ENCODE measurements at places on chromosomes 2 and 18.
A peak's percentile ranks its signal among the peaks of the same experiment; 100 is the strongest.

DNA sequence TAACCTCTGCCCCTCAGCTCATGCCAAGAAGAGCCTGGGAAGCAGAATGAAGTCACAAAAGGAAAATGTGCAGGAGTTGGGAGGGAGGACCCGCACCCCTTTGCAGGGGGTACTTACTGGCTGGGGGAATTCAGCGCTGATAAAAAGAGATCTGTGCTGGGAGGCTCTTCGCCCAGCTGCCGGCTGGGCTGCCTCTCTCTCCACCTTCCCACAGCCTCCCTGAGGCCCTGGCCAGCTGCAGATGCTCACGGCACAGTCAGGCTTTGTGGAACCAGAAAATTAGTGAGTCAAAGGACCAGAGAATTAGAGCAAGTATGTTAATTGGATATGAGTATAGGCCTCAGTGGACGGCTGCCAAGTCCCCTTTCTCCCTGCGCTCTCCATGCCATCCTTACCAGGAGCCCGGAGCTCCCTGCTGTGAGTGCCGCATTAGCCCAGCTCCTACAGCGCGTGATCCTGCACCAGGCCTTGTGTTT lies 181.7 kb upstream of the SH3BP4 start:
- DNase-seq = no peak

DNA sequence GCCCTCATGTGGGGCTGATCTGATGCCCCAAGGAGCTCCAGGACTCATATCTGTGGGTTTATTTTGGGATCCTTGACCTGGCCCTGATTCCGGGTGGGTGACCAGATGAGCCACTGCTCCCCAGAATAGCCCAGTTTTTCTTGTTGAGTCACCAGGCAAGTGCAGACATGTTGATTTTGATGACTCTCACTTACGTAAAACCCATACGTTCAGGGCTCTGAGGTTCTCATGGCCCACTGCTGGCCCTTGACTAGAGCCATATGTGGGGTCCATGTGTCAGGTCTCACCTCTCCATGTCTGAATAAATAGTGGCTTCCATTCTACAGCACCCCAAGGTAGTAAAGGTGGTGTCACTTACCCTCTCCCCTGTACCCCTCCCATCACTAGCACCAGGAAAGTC lies 41.9 kb downstream of the CDC42EP3 start:
- DNase-seq = no peak

GRCh38 chr2:64442801-64443429 lies 11.0 kb upstream of the LGALSL start:
- no peak for DNase-seq

DNA sequence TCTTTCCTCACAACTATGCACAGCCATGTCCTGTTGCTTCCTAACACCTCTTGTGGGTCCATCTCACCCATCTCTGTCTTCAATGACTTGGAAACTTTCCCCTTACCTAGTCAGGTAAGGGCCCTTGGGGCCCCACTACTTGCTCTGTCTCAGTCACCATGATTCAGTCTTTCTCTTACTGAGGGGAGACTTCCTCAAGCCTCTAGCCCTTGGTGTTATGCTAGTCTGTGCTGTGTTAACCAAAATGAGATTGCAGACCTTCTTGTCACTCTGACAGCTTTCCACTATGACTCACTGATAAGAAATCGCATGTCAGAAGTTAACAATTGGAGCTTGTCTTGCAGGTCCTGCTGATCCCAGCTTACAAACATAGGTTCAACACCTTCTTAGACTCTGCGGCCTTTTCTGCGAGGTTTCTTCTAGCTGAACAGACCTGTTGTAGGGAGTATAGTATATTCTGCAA lies 65.3 kb downstream of the WDR75 start:
- DNase-seq = no peak

DNA sequence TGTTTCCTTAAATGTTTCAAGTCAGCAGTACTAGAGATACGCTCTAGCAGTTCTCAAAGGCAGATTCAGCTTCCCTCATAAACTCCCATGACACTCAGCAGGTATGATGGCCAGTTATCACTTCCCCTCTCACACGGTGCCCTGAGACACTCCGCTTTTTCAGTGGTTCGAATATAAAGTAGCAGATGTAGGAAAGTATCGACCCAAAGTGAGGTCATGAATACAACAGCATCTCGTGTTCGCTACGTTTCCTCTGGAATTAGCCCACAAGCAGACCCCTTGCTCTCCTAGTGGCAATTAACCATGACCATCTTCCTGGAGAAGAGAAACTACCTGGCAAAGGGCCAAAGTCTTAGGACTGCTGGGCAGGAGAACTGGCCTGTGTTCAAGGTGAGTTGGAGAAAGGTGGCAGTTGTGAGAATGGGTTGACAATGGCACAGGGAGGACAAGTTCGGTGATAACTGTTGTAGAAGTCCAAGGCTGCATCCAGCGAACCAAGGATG lies 9.3 kb upstream of the AGBL5 start:
- DNase-seq = peak; percentile 38

GRCh38 chr2:120384486-120385354 lies 38.8 kb downstream of the INHBB start:
- DNase-seq = no peak

DNA sequence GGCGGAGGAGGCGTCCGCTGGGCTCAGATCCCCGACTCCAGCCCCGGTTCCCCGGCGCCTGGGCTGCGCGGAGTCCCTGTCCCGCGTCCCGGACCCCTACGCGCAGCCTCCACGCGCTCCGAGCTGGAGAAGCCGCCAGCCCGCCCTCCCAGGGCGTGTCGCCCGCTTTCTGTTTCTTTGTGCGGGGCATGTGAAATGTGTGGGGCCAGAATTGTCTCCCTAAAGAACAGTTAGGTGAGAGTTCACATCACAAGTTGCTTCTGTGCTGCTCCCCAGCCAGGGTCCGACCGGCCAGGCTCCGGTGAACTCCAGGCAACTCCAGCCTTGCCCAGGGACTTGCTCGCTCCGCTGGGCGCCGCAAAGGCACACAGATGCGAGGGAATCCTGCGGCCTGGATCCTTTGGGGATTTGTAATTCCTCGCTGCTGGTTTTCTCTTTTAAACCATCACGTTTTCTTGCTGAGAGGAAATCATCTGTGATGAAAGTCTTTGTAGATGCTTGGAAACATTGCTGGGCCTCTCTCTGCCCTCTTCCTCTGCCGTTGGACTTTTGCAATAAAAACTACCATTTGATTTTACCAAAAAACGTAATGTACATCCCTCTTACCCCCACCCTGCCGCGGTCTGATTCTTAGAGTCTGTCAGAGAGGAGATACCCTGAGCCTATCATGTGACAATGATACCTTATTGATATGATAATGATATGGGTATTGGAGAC lies 631 bp downstream of the GYPC start:
- no peak for DNase-seq

GRCh38 chr2:71536226-71536671 lies 82.9 kb downstream of the DYSF start:
- no peak for DNase-seq

- DNase-seq = no peak
Measured at GRCh38 chr2:136058262-136058661, 59.7 kb downstream of the CXCR4 start.

DNA sequence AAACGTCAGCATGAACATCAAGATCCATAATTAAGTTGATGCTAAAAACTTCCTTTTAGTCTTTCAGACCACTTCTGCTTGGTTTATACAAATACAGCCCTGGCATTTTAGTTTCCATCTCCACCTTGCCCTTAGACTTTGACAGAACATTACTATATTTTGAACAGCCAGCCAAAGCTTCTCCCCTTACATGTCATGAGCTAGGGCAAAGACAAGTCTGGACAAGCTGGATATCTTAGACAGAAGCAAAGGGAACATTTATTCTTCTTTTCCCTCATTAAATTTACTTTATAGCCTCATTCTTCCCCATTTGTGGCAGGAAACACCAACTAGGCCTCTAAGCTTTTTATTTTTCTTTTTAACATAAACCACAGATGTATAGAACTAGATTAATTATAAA lies 403.3 kb downstream of the SUCLG1 start:
- DNase-seq = no peak

DNA sequence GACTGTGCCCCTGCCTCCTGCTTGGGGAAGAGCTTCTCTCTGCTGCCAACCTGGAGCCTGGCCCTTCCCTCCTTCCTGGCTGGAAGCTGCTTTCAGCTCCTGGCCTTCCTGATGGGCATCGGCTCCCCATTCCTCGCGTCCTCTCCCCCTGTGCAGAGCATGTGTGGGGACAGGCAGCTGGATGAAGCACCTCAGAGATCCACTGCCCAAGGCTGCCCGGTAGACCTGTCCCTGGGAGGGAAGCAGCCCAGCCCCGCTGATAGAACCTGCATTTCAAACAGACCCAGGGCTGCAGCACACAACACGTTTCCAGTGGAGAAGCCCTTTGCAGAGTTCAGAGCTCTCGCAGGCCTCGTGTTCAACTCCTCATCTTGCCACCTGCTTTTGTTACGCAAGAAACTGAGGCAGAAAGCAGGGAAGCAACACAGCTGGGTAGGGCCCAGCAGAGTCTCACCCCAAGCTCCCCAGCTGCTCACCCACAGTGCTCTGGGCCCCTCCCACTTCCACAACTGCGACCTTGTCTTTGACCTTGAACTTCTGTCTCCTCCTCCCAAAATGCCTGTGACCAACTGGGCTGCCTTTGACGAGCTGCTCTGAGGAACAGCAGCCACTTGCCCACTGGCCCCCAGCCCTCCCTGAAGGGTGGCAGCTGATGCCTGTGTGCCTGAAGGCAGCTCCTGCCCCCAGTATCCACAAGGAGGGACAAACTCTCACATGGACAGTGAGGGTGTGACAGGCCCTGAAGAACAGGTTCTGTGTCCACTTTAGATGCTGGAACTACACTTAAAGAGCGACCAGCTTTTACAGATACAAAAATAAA lies 65.5 kb downstream of the PARD6G start:
- no peak for DNase-seq

GRCh38 chr2:124911560-124911959 lies 886.5 kb downstream of the CNTNAP5 start:
- DNase-seq = no peak

- DNase-seq = no peak
Measured at GRCh38 chr2:236787885-236788284, 218.3 kb downstream of the ACKR3 start.

- no peak for DNase-seq
Measured at GRCh38 chr2:119222213-119222612, 1.4 kb upstream of the STEAP3 start.

- DNase-seq = no peak
Measured at GRCh38 chr2:84735389-84735788, 145.5 kb downstream of the TRABD2A start.

- peak; percentile 47 for DNase-seq
Measured at GRCh38 chr2:192162392-192163042, 32.2 kb downstream of the TMEFF2 start.

GRCh38 chr2:33529771-33530481 lies 53.5 kb downstream of the RASGRP3 start:
- DNase-seq = no peak

DNA sequence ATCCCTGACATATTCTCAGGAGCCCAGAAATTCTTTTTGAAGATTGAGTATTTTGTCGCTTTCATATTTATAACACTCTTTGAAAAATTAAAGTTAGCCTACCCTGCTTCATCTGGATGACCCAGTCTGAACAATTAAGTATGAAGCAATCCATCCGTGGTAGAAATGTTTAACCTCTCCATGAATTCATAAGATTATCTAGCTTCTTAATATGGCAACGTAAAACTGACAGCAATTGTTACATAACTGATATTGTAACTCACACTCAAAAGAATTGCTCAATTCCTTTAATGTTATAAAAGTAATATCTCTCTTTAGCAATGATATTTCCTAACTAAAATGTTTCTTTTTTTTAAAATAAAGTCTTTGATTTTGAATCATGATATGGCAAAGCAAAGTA lies 7.2 kb upstream of the ABCA12 start:
- no peak for DNase-seq

DNA sequence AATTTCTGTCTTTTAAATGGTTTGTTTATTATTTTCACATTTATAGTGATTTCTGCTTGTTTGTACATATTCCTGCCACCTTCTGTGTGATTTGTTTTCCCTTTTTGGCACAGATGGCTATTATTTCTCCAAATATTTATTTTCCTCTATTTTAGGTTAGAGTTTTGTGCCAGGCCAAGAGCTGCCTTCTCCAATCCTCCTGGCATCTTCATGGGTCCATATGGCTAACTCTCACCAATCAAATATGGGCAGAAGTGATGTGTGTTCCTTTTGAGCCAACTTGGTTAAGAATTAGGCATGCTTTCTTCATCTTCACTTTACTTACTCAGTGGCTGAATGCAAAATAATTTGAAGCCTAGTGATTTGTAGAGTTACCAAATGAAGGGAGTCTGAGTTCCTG lies 697.1 kb upstream of the CELF4 start:
- DNase-seq = no peak

- no peak for DNase-seq
Measured at GRCh38 chr2:233990261-233990798, 60.2 kb upstream of the SPP2 start.

GRCh38 chr2:174343343-174343622 lies 8.5 kb downstream of the SP9 start:
- DNase-seq = no peak

DNA sequence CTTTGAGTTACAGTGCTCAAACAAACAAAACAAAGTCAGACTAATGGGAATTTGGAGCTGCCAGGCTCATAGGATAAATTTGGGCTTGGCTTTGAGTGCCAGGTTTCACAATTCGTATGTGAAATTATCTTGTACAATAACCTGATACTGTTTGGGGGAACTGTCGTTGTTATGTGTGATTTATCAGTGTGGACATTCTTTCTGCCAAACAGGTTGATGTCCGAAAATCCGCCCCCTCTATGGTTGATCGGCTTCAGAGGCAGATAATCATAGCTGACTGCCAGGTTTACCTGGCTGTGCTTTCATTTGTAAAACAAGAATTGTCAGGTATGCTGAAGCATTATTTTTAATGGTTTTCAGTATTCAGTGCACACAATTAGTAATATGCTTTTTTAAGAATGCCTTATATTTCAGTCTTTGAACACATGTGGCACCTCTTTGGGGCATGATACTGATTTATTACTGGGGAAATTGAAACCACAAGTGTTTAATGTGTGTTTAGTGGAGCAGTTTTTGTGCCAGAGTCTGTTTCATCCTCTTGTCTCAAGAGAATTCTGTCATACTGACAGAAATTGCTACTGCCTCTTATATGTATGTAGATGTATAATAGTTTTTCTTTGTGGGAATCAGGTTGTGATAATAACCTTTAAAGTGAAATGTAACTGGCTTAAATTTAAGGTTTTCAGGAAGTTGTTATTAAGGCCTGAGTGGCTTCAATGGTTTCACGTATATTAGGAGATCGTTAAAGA lies 54.6 kb downstream of the TTC39C start:
- peak; percentile 17 for DNase-seq

- DNase-seq = no peak
Measured at GRCh38 chr2:113304702-113305101, 26.0 kb upstream of the PAX8 start.
